ENCODE measurements at places on chromosomes 4 and X.
A peak's percentile ranks its signal among the peaks of the same experiment; 100 is the strongest.

DNA sequence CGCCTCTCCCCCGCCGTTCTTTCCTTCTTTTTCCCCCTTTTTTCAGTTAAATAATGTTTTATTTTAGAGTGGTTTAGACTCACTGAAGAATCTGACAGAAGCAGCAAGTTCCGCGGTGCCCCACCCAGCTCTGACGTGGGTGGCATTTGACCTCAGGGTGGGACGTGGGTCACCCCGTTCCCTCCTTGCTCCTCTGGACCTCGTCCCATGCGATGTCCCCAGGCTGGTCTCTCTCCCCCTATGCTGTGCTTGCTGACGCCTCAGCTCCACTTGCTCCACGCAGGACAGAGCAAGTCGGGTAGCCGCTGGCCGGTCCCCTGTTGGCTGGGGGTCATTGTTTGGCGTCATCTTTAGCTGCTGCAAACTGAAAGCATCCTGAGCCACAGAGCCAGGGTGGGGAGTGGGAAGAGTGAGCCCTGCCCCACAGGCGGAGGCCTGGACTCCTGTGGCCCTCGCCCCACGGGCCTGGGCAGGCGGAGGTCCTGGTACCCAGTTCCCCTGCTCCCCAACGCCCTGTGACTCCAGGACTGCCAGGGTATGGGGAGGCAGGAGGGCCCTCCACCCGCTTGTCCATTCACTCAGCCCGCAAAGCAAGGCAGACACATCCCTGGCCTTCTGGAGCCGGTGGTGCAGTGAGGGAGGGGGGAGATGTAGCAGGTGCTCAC, 30.8 kb downstream of the TRMT44 start:
- no peak for DNase-seq

GRCh38 chr4:160928482-160928881, 1235.3 kb downstream of the FSTL5 start:
- peak; percentile 1 for DNase-seq

- no peak for DNase-seq
Measured at GRCh38 chr4:1804638-1805492, 11.8 kb downstream of the FGFR3 start.

DNA sequence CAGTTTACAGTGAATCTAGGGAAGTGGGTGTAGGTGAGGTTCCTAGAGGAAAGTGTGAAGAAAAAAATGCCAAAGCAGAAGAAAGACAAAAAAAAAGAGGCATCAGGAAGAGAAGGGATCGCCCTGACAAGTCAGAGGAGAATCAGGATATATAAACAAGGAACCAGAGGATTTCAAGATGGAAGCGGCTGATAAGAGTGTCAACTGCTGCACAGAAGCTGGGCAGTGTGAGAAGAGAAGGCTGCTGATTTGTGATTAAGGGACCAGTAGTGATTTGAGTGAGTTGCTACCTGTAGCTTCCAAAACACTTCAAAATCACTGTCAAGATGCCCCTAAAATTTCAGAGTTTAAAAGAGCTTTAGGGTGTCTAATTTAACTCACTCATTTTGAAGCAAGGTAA, 258.2 kb downstream of the PPP3CA start:
- DNase-seq = no peak

DNA sequence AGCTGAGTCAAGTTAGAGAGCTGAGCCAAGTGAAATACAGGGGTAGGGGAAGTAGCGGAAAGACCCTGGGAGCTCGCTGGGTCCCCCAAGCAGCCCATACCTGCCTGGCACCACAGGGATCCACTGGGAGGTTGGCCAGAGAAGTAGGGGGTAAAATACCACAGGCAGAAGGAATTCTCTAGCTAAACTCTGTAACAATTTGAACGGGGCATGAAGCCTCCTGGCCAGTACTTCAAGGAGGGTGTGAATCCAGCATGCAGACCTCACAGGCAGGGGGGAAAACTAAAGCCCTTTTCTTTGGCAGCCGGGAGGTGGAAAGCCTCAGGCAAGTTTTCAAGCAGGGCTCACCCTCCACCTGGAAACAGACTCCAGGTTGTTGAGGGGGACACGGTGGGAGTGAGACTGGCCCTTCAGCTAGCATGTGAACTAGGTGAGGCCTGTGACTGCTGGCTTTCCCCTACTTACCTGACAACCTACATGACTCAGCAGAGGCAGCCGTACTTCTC, 3.7 kb upstream of the UGT2A1 start:
- no peak for DNase-seq

DNA sequence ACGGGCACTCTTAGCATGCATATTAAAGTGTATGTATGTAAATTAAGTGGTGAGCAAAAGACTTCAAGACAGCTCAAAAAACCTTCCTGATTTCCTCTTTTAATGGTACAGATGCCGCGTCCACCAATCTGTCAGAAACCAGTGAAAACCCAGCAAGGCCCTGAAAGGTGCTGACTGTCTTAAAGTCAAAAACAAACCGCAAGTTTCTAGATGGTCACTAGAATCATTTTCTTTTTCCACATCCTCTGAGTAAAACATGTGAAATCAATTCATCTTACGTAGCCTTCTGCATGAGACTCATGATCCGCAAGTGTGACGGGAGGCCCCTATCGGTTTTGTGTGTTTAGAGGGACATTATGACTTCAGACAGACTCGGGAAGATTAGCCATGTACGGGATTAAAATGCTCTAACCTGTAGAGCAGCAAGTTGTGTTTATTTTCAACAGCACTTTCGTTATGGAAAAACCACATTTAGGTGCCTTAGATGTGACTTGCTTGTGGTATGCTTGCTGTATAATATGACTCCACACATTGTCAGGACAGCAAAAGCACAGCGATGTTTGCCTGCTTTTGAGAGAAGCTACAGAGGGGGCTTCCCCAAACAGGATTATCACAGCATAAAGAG, 88.2 kb upstream of the STS start:
- no peak for DNase-seq

DNA sequence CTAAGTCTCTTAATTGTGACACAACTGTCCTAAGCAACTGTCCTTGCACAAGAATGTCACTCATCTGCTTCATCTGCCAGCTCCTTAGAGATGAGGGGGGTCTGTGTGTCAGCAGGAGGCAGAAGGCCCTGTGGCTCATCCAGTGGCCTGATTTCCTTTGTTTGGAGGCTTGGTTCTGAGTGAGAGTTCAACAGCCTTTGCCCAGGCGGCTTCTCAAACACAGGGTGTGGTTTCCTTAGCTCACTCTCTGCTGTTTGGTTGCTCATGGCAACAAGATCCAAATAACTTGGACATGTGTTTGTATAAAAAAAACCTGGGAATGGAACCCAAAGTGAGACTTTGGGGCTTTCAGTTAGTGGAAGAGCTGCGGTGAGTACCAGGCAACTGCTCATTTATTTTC, 46.6 kb downstream of the MAP7D3 start:
- DNase-seq = no peak

DNA sequence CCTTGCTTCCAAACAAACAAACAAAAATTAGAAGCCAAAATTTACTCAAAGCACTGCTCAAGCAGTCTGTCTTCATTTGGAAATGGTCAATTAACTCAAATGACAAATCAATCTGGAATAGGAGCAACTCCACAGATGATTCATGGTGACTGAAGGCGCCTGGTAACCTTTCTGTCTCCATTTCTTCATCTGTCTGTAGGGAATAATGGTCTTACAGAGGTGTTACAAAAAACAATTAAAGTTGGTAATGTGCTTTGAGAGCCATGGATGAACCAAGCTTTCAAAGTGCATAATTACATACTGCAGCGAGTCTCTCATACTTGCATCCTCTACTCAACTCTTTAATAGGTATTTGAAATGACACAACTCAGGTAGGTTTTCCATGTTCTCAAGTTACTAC, 38.3 kb upstream of the STAG2 start:
- no peak for DNase-seq

DNA sequence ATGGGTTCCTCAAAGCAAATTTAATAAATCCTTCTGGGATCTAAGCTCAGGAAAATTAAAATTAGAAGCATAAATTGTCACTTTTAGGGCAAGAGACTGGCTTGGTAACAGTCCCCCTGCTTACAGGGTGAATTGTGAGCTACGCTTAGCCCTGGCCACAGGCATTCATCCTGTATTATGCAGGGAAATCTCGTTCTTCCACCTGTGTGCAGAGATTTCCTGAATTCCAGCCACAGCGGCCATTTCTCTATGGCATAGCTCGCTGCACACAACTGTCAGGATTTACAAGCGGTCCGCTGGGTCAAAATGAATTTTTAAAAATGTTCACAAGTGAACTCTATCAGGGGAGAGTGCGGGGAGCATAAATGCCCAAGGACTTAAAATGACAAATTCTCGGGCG, 111.9 kb downstream of the DCTD start:
- DNase-seq = no peak

GRCh38 chr4:100082852-100083251, 107.4 kb downstream of the DDIT4L start:
- no peak for DNase-seq

DNA sequence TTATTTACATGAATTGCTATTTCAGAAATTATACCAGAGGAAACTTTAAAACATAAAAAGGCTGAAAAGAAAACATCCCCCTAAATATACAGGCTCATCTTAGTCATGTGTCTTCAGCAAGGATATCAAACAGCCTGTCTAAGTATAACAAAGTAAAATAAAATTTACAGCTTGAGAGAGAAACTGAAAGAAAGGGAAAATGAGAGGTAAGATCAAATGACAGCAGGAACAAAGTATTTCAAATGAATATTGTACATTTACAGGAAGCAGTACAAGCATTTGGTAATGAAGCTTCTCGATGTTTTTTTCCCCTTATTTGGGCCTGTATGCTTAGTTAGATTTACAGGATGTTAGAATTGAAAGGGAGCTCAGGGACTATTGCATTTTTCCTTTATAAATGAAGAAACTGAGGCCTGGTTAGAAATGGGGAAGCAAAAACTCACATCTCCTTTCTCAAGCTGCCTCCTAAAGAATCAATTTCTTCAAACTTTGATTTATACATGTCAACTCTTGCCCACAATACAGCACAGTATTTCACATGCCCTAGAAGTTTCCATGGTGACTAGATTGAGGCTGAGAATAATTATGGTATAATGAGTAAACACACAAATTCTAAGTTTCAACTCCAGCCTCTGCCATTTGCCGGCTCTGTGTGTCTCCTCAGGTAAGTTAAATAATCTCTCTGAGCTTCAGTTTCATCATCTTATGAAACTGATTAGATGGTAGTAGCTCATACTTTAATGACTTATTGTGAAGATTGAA, 29.3 kb downstream of the DAPP1 start:
- DNase-seq = no peak

- no peak for DNase-seq
Measured at GRCh38 chr4:125527681-125528080, 212.9 kb downstream of the FAT4 start.

DNA sequence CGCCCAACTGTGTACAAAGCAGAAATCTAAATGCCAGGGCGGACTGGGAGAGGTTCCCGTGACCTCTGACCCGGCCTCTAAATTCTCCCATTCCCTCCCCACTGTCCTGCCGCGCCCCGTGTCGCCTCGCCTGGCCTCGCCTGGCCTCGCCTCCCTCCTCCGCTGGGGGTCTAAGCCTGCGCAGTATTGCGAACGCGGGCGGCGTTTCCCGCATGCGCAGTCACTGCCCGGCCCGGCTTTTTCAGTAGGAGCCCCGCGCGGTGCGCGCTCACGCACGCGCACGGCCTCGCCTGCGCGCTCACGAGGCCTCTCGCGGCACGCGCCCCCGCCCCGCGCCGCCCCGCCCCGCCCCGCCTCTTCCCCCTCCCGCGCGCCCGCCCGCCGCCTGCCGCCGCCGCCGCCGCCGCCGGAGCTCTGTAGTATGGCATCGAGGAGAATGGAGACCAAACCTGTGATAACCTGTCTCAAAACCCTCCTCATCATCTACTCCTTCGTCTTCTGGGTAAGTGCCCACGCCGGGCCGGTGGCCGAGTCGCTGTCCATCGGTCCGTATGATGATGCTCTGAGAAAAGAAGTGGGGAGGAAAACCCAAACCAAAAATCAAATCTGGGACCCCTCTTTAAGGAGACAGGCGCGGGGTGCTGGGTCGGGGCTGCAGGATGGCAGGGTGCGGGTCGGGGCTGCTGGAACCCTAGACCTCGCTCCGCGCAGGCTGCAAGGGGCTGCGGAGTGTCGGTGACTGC, at the start of gene TSPAN7:
Gene TSPAN7 (plus strand): TSS at position 417 of the 743 bp plus-strand sequence. CDS start 5 bp downstream, at position 422.
- DNase-seq = peak; percentile 29

GRCh38 chrX:153992180-153992579, 19.6 kb downstream of the TMEM187 start:
- no peak for DNase-seq

GRCh38 chr4:176207839-176208238, 12.5 kb upstream of the SPATA4 start:
- DNase-seq = peak; percentile 12

- DNase-seq = peak; percentile 16
Measured at GRCh38 chr4:21507439-21507838, 441.1 kb downstream of the KCNIP4 start.

GRCh38 chr4:147136310-147136709, 190.6 kb upstream of the TTC29 start:
- DNase-seq = no peak
